ENCODE measurements at places on chromosomes 1 and 21. TPM values are rescaled to one million over a fixed set of nuclear protein-coding genes. Genes with fewer than 3 reads are reported as not detected.

GRCh38 chr1:168050307-168050706 lies 86.4 kb downstream of the GPR161 start:
- H3K36me3 ChIP-seq = no peaks in the 10 kb centered on the region
- H3K4me1 ChIP-seq = no peaks in the 10 kb centered on the region
- H3K4me3 ChIP-seq = no peak overlapping the region
- H3K27ac ChIP-seq = no peak overlapping the region
- DNase-seq = peak; percentile 10

DNA sequence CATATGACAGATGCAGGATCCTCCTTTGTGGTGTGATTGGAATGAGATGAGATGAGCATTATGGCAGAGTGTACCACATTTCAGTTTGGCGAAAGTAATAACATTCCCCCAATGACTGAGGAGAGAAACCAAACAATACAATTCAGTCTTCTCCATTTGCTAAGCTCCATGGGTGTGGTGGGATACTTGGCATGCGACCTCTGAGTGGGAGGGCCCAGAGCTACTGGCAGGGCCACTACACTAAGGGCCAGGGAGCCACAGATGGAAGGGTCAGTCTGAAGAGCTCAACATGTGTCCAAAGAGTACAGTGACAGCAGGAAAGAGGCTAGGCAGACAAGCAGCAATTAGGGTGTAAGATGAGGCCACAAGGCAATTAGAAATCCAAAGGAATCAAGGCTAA lies 23.8 kb upstream of the PAXBP1 start:
- DNase-seq = no peak
- H3K27ac ChIP-seq = no peak overlapping the region
- H3K27me3 ChIP-seq = peaks cover 3% of the 10 kb centered on the region
- H3K36me3 ChIP-seq = no peaks in the 10 kb centered on the region
- H3K4me1 ChIP-seq = no peaks in the 10 kb centered on the region

DNA sequence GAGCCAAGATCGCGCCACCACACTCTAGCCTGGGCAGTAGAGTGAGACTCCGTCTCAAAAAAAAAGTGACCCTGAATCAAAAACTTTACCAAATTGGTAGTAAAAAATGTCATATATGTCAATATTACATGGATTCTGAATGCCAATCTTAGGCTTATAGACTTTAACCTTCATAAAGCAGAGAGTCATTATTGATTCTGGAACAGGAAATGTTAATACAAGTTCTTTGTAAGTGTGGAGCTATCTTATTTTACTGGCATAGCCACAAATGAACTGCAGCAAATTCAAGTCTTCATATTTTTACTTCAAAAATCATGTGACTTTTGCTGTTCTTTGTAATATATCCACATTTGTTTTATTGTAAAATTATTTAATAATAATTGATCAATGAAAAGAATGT lies 41.3 kb downstream of the PPP2R5A start:
- H3K27ac ChIP-seq = no peak overlapping the region
- no peaks in the 10 kb centered on the region for H3K36me3 ChIP-seq
- H3K4me3 ChIP-seq = no peak overlapping the region
- no peaks in the 10 kb centered on the region for H3K27me3 ChIP-seq

KRTAP22-2 gene
- total RNA-seq = not detected

DNA sequence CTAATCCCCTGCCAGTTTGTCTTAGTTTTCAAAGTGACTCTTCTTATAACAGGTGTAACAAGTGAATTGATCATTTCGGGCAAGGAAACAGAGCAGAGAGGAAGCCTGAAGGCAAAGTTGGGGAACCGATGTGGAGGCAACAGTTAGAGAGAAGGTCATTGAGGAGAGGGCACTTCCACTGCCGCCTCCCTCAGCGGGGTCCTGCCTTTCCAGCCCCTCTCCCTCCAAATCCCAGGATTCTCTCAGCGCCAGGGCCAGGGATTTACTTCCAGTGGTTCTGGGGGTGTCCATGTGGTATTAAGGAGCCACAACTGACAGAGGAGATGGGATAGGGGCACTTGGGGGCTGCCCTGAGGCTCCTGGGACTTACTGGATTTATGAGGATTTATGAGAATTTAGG lies 39.7 kb upstream of the PDE9A start:
- H3K27ac ChIP-seq = no peak overlapping the region
- no peak for DNase-seq
- no peak overlapping the region for H3K4me3 ChIP-seq
- H3K27me3 ChIP-seq = peaks cover 8% of the 10 kb centered on the region

TRNP1 gene
- total RNA-seq = 10.8 TPM

DNA sequence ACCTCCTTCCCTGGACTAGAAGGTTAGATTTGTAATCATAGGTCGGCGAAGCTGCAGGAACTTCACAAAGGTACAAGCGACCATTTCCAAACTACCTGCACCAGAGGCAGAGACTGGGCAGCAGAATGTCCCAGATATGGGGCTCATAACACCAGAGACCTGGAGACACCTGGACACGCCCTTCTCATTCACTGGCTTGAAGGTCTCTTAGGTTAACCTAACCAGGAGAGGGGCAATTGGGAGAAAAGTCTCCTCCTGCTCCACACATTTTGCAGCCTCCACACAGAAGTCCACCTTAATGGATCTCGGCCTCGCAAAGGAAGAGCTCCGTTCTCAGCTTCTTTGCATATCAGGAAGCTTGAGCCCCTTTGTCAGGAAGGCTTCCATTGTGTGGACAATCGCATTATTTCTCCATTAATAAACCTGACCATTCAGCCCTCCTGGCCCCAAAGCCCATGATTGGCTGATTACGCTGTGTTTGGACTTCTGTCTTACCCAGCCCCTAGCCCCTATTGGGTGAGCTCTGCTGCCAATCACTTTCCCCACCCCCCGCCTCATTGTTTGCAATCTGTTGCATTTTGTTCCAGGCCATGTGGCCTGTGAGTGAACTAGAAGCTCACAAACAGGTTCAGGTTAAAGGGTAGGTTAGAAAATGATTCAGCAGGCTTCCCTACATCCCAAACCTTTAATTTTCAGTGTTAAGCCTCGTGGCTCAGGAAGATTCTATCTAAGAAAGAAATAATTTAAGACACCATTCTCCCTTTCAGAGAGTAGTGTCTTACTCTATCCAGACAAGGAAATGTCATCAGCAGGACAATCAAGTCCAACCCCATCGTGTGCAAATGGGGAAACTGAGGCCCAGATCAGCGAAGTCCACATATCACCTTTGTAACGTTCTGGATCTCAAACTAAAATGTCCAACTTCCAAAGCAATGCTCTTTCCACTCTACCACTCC lies 2.8 kb downstream of the MYCL start:
- H3K4me3 ChIP-seq = no peak overlapping the region
- DNase-seq = peak; percentile 66
- no peaks in the 10 kb centered on the region for H3K36me3 ChIP-seq
- no peaks in the 10 kb centered on the region for H3K4me1 ChIP-seq
- peaks cover 44% of the 10 kb centered on the region for H3K27me3 ChIP-seq

H3-3A gene
- total RNA-seq = 86.2 TPM

TRABD2B gene
- under 0.01 TPM for total RNA-seq

Measured in fibroblast of lung (primary cell).